Stimulated activated effector memory CD8-positive, alpha-beta T cell treated with anti-CD3 and anti-CD28 coated beads, Interleukin-12 subunit alpha, Interleukin-12 subunit beta, amount 100 ng/mL, for 72 hours (primary cell): ENCODE measurements at places on chromosomes 1 and 21.

DNA sequence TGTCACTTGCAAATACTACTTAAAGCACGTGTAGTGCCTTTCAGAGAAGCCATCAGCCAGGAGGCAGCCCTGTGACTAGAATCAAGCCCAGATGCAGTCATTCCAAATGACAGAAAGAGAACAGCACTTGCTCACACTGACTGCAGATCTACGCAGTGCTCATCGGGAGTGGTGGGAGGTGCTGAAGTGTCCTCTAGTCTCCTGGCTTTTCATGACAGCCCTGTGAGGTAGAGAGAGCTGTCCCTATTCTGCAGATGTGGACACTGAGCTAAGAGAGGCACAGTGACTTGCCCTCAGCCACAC lies 62.3 kb upstream of the EDN2 start:
- no peak for DNase-seq

- DNase-seq = no peak
Measured at GRCh38 chr1:202047977-202048376, 37.6 kb downstream of the ELF3 start.

GRCh38 chr1:53957194-53957818 lies 11.2 kb downstream of the LRRC42 start:
- DNase-seq = no peak

- DNase-seq = no peak
Measured at GRCh38 chr1:17067465-17068240, 13.8 kb upstream of the SDHB start.

DNA sequence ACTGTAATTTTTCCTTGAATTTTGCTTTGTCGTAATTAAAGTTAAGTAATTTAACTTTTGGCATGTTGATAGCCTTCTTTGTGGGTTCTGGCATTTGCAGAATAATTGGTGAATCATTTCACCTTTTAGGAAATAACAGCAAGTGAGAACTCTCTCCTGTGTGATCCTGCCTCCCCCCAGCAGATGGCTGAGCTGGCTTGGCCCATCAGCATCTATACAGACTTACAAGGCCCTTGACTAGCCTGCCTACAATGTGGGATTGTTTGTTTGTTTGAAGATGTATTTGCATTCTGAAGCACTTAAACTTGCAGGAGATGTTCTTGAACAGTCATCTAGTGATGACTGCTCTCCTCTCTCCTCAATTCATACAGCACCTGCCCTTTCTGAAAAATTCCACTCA lies 55.9 kb downstream of the MACO1 start:
- DNase-seq = peak; percentile 10

DNA sequence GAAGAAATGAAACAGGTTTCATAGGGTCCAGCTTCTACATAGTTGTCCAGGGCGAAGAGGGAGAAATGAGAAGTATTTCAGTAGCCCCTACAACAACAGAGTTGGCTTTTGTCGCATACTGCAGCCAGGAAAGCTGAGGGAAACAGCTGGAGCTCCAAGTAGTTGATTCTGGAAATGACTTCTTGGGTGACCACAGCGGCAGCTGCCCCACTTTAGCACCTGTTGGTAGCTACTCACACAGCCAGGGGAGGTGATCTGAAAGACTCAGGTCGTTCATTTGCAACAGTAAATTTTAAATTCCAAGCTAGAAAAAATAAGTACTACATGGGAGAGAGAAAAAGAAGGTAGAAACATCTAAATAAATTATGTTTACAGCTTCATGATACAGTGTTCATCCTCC lies 2.3 kb downstream of the TTC13 start:
- DNase-seq = no peak

- DNase-seq = no peak
Measured at GRCh38 chr21:33831962-33832659, 83.5 kb downstream of the ATP5PO start.

DNA sequence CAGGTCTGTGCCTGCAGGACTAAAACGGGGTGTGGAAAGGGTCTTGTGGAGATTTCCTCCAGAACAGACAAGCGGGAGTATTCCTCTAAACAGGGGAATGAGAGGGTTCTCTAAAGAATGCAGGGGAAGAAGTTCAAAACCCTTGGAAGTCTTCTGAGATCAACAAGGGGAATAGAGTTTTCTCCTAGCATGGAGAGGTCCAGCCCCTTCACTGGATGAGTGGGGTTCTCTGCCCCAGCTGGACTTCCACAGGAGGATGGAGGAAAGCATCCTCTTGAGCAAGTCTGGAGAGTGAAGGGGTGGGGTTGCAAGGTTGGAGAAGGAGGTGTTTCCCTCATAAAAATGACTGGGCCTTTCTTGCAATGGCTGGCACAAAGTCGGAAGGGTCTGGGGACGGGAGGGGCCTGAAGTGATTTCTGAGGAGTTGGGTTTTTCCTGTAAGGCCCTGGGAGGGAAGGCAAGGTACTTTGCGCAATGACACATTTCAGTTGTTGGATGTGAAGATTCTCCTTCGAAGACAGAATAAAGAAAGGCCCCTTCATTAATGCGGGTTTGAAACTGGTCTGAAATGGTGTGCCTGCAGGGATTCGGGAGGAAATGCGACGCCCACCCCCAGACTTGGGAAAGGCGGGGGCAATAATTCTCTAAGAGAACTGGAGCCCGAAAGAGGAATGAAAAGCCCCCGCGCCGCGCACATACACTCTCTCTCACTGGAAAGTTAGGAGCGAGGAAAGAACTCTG lies 884 bp downstream of the SPATA6 start:
- DNase-seq = no peak

DNA sequence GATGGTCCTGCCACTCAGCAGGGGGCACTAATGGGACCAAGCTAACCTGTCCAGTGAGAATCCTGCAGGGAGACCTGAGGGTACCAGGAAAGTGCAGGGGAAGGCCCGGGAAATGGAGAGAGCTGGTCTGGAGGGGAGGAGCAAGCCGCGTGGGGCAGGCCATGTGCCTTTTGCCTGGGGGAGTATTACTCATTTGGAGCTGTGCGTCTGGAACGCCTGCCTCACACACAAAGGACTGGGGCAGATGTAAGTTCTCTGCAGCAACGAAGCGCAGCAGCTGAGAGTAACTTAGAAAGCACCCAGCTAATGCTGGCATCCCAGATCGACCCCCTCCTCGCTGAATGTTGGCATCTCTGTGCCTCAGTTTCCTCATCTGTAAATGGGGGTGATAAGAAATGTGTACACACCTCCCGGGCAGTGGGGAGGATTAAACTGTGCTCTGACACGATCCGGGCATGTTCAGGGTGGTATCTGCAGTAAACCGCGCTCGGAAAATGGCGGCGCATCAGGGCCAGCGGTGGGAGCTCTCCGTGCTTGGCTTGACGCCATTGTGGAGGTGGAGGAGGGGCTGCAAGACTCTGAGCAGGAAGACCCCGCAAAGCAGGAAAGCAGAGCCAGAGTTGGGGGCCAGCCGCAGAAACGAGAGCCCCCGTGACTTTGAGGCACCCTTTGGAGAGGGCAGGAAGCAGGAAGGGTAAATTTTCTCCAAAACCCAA lies 212.5 kb downstream of the NPHP4 start:
- DNase-seq = no peak

DNA sequence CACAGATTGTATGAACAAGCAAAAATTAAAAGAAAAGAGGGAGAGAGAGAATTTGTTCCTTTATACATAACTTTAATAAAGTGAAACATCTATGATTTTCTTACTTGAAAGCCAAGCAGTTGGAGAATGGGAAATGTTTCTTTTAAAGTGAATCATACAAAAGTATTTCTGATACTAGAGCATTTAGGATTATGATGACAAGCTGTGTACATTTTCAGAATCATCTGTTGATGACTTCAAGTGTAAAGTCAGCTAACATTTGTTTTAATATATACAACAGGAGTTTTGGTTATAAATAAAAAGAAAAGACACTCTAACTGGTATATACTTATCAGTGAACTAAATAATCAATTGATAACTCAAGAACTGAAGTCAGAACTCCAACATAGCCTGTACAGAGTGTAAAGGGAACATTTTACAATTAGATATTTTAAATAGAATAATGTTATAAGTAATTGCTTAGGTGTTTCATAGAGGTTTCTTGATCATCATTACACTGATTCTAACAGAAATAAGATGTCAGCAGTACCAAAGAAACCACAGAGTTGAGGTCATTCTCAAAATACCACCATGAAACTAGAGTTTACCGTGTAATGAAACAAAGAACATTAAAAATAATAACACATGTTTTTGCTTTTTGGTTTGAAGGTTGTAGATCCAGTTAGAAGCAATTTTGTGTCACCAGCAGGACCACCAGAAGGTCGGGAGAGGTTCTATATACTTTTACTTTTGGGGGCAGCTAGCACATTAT lies 103.4 kb downstream of the COL24A1 start:
- DNase-seq = no peak

GRCh38 chr1:158819461-158820443 lies 11.4 kb upstream of the MNDA start:
- DNase-seq = no peak

DNA sequence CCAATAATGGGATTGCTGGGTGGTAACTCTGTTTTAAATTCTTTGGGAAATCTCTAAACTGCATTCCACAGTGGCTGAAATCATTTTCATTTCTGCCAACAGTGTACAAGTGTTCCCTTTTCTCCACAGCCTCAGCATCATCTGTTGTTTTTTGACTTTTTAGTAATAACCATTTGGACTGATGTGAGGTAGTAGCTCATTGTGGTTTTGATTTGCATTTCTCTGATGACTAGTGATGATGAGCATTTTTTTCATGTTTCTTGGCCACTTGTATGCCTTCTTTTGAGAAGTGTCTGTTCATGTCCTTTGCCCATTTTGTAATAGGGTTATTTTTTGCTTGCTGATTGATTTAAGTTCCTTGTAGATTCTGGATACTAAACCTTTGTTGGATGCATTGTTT lies 131.9 kb upstream of the B3GALT2 start:
- DNase-seq = no peak

DNA sequence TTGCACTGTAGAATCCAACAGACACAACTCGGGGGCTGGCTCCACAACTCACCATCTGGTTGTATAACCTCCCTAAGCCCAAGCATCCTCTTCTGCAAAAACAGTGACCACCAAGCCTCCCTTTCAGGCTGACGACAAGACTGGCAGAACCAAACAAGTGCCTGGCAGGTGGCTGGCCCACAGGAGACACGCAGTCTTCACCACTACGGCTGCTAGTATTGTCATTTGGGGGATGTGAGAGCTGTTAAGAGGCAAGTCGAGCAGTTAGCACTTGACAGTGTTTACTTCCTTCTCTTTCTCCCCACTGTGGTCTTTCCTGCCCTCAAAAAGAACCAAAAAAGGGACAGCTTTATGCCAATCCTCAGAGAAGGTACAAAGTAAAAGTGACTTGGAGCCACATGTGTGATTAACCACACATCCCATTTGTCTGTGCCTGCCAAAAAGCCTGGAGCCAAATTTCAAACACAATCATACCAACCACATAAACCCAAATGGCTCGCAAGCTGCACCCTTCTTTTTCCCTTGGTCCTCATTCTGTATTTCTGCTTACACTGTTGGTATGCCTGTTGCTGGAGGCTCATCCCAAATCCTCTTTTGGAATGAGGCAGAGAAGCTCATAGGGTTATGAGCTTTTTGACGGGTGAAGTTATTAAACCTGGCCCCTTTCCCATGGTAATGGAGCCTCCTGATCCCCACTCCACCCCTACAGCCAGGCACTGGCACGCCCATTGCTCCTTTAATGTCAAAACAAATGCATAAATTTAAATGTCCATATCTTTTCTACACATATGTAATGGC lies 94.1 kb downstream of the TGFBR3 start:
- no peak for DNase-seq

- DNase-seq = no peak
Measured at GRCh38 chr1:231160895-231161666, 777 bp upstream of the TRIM67 start.

DNA sequence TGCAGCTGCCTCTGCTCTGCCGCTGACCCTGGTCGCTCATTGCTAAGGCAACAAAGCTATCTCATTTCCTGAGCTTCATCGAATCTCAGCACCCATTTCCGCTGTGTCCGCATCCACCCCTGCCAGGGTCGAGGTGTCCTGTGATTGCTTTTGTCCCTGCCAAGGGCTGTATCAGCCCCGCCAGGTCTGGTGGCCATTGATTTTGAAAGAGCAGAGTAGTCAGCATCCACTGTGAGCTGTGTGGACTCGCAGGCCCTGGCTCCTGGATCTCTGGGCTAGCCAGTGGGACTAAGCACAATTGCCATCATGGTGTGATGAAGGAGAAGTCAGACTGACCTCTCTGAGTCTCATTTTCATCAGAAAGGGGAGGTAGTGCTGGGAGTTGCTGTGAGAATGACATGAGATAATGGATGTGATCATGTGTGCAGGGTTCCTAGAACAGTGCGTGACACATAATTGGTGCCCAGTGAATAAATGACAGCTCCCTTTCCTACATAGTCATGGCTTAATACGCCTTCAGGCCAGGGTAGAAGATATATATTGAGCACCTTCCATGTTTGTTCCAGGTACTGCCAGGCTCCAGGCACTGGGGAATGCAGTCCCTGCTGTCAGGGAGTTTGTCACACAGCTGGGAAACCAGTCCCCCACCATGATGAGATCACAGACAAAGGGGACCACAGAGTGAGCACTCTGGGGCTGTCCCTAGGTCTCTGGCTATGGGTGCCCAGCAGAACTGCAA lies 32.1 kb downstream of the NAV1 start:
- DNase-seq = no peak

GRCh38 chr1:165988275-165988674 lies 160.9 kb downstream of the UCK2 start:
- DNase-seq = no peak

- no peak for DNase-seq
Measured at GRCh38 chr21:46021978-46022544, 40.5 kb downstream of the COL6A1 start.

- no peak for DNase-seq
Measured at GRCh38 chr1:222009105-222009730, 267.3 kb upstream of the DUSP10 start.

DNA sequence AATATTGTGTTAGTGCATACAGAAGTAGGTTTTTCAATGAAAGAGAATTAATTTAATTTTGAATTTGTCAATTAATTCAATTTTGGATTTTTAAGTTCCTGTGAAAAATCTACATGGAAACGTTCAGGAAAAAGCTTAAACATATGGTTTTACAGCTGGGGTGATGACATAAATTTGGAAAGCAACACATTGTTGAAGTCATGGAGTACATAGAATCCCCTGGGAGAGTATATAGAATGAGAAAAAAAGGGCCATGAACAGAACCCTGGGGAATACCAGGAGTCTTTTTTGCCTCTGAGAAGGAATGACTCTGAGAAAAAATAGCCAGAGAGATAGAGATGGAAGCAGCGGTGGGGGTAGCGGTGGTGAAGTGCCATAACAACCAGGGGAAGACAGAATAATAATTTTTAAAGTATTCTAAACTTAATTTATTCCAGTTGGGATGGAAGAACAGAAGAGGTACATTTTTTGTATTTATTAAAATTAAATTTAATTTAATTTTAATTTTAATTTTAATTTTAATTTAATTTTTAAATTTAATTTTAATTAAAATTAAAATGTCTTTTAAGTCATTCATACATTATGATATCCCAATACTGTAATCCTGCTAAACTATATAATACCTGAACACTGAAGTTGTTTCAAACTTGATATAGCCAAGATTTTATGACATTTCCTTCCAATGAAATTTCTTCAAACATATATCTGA lies 48.9 kb downstream of the NME7 start:
- DNase-seq = no peak
